ENCODE measurements at places on chromosomes 16 and 17. TPM values are rescaled to one million over a fixed set of nuclear protein-coding genes. Genes with fewer than 3 reads are reported as not detected.

KRTAP4-6 gene
- total RNA-seq = not detected

KLHL10 gene
- 0.70 TPM for total RNA-seq

NUPR1 gene
- total RNA-seq = 81.1 TPM

PPP1R27 gene
- total RNA-seq = not detected

ADAP2 gene
- total RNA-seq = 10.3 TPM

TPSG1 gene
- total RNA-seq = not detected

MT3 gene
- not detected for total RNA-seq

SLC12A4 gene
- 98.1 TPM for total RNA-seq

KRTAP3-1 gene
- total RNA-seq = not detected

CES5A gene
- total RNA-seq = not detected

PPP1R1B gene
- 22.0 TPM for total RNA-seq

TNFSF13 gene
- total RNA-seq = 13.3 TPM

TP53TG3C gene
- total RNA-seq = not detected

HOXB5 gene
- total RNA-seq = 0.55 TPM

KRT15 gene
- total RNA-seq = 1.6 TPM

KCNG4 gene
- not detected for total RNA-seq

TUBG1 gene
- total RNA-seq = 7.9 TPM

ADAD2 gene
- total RNA-seq = 1.0 TPM

KCNH6 gene
- total RNA-seq = not detected

CLEC19A gene
- not detected for total RNA-seq

ABCA8 gene
- 39.5 TPM for total RNA-seq

TMEM235 gene
- not detected for total RNA-seq

SPG7 gene
- 66.6 TPM for total RNA-seq

TUBB3 gene
- total RNA-seq = not detected

ITGB4 gene
- total RNA-seq = 38.0 TPM

PALB2 gene
- total RNA-seq = 1.5 TPM

NUBP2 gene
- total RNA-seq = 54.6 TPM

ZNF18 gene
- total RNA-seq = 10.8 TPM

SPATA32 gene
- not detected for total RNA-seq

NHLRC4 gene
- total RNA-seq = 1.2 TPM

SPIRE2 gene
- 1.2 TPM for total RNA-seq

NETO2 gene
- 5.9 TPM for total RNA-seq

CCDC200 gene
- not detected for total RNA-seq

MAP2K6 gene
- total RNA-seq = 3.2 TPM

RASL10B gene
- total RNA-seq = 4.1 TPM

MYOCD gene
- 3.3 TPM for total RNA-seq

SCGB1C2 gene
- total RNA-seq = not detected

TBCD gene
- total RNA-seq = 35.9 TPM

ARHGAP23 gene
- total RNA-seq = 2.6 TPM

FBXL16 gene
- 0.37 TPM for total RNA-seq

SMPD3 gene
- under 0.01 TPM for total RNA-seq

MRPL27 gene
- 16.4 TPM for total RNA-seq

MPP2 gene
- 13.7 TPM for total RNA-seq

INCA1 gene
- not detected for total RNA-seq
